ENCODE measurements at places on chromosomes 4 and X. TPM values are rescaled to one million over a fixed set of nuclear protein-coding genes. Genes with fewer than 3 reads are reported as not detected.
A peak's percentile ranks its signal among the peaks of the same experiment; 100 is the strongest.

DNA sequence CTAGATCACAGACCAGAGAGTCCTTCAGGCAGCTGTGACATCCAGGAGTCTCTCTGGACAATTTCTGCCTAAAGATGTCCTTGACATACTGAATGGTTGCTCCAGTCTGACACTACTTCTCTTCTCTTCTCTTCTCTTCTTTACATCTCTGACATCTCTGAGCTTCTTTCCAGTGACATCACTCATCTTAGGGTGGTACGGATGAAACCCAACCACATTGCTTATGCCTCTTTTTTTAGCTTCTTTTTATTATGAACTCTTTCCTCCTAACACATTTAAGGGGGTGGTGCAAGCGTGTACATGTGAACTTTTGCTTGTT lies 39.4 kb upstream of the IRF2 start:
- no peaks in the 10 kb centered on the region for H3K27me3 ChIP-seq
- no peak overlapping the region for H3K27ac ChIP-seq
- DNase-seq: no peak
- no peaks in the 10 kb centered on the region for H3K36me3 ChIP-seq
- H3K4me1 ChIP-seq: peaks cover 32% of the 10 kb centered on the region

DNA sequence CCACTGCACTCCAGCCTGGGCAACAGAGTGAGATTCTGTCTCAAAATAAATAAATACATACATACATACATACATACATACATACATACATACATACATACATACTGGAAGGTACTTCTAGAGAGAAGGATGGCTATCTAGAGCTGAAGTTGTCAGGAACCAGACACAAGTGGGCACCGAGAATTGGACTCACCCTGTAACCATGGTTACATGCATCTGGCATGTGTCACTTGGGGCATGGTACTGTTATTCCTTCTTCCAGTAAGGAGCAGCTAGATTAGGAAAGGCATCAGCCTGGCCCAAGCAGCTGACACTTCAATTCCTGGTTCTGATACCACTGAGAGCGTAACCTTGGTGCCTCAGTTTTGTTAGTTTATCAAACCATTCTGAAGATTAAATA lies 127.1 kb downstream of the SH3KBP1 start:
- DNase-seq: no peak
- H3K4me1 ChIP-seq: no peaks in the 10 kb centered on the region
- H3K36me3 ChIP-seq: no peaks in the 10 kb centered on the region
- no peaks in the 10 kb centered on the region for H3K27me3 ChIP-seq
- no peak overlapping the region for H3K27ac ChIP-seq
- H3K4me3 ChIP-seq: no peak overlapping the region

Gene PAGE4
- not detected for total RNA-seq

DNA sequence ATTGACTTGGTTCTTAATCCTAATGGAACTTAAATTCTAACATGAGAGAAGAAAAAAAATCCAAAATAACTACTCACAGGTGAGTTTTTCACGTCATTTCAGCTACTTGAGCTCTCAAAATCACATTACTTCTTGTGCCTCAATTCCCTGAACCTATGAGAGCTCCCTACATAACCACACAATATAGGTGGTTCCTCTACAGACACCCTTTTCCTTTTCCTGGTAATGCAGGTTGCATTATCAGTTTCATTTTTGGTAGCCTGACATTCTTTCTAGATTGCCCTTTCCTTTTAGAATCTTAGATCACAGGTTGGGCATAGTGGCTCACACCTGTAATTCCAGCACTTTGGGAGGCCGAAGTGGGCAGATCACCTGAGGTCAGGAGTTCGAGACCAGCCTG lies 4.3 kb downstream of the GPR34 start:
- DNase-seq: no peak
- no peak overlapping the region for H3K4me3 ChIP-seq
- H3K27me3 ChIP-seq: no peaks in the 10 kb centered on the region
- H3K4me1 ChIP-seq: no peaks in the 10 kb centered on the region

Gene ARHGAP24
- 2.2 TPM for total RNA-seq

- no peak overlapping the region for H3K4me3 ChIP-seq
- H3K4me1 ChIP-seq: no peaks in the 10 kb centered on the region
- DNase-seq: no peak
- no peaks in the 10 kb centered on the region for H3K27me3 ChIP-seq
- H3K27ac ChIP-seq: no peak overlapping the region
Observed at GRCh38 chr4:75742451-75742850, 18.1 kb downstream of the USO1 start.

DNA sequence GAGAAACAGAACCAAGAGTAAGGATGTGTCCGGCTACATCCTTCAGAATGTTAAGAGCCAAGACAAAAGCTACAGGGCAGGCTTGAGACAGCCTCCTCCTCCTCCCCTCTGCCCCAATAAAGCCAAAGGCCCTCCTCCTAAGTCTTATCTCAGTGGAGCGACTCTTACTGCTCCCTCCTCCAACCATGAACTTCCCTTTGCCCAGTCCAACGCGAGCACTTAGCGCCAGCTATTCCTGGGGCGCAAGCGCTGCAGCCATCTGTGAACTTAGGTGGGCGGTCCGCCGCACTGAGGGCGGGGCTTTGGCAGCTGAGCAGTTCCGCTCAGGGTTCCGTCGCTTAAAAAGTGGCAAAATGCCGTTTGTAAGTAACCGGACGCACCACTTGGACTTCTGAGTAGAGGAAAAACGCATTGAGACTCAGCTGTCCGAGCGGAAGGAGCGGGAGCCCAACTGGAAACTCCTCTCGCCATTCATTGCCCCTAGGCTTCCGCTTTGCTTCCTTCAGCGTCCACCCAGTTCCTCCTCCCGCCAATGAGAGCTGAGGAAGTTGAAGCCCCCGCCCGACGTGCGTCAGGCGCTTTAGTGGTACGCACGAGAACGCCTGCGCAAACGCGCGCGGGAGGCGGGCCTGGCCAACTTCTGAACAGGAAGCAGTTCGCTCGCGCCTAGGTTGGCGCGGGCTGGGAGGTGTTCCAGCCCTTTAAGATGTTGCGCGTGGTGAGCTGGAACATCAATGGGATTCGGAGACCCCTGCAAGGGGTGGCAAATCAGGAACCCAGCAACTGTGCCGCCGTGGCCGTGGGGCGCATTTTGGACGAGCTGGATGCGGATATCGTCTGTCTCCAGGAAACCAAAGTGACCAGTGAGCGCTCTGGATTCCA lies at the start of gene APEX2:
TSS of gene APEX2 (plus strand) at position 647 of the 882 bp plus-strand sequence. CDS start at position 707, 60 bp downstream.
- no peaks in the 10 kb centered on the region for H3K4me1 ChIP-seq
- H3K36me3 ChIP-seq: no peaks in the 10 kb centered on the region
- no peak within 1 kb of the TSS for H3K27ac ChIP-seq
- DNase-seq: peak; percentile 92
- H3K4me3 ChIP-seq: peak within 1 kb of the TSS; percentile 56

- H3K27ac ChIP-seq: no peak overlapping the region
- DNase-seq: no peak
- no peaks in the 10 kb centered on the region for H3K36me3 ChIP-seq
- H3K27me3 ChIP-seq: no peaks in the 10 kb centered on the region
- H3K4me3 ChIP-seq: no peak overlapping the region
- no peaks in the 10 kb centered on the region for H3K4me1 ChIP-seq
Observed at GRCh38 chrX:29496636-29497180, 718.7 kb upstream of the MAGEB2 start.

Gene TGIF2LX
- total RNA-seq: not detected

DNA sequence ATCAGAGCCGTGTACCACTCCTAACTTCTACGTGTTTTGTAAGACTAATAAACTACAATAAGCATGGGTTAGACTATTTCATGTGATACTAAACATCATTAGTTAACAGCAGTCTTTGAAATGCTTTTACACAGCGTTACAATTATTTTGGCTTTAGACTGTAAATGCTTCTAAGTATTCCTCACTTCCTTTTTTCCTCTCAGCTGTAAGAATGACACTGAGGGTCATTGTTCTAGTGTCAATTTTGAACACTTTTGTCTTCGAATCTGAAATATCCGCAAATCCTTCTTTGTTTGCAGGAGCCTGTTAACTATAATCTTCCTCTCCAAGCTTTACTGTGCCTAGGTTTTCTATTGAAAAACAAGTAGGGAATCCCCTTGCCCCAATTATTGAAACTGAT lies 1.5 kb downstream of the ABCE1 start:
- DNase-seq: no peak
- no peak overlapping the region for H3K27ac ChIP-seq

Gene HTN3
- total RNA-seq: not detected

DNA sequence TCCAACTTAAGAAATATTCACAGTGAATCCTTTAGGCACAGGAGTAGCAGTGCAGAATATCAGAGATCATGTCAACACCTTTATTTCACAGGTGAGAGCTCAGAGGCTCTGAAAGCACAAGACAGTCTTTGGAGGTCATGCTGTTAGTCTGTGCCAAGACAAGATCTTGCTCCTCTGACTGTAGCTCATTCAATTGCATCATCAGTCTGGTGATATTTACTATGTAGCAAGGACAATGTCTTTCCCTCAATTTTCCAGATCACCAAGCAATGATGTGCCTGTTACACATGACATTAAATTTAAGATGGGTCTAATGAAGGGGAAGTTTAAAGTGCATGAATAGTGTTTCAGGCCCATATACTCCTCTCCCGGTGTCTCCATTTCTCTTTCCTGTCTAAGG lies 277.5 kb downstream of the IL15 start:
- no peaks in the 10 kb centered on the region for H3K27me3 ChIP-seq
- no peaks in the 10 kb centered on the region for H3K4me1 ChIP-seq
- DNase-seq: no peak
- H3K36me3 ChIP-seq: no peaks in the 10 kb centered on the region
- H3K4me3 ChIP-seq: no peak overlapping the region

- H3K27me3 ChIP-seq: peaks cover 81% of the 10 kb centered on the region
- peak overlapping the region; percentile 47 for H3K4me3 ChIP-seq
- H3K36me3 ChIP-seq: no peaks in the 10 kb centered on the region
- peaks cover 66% of the 10 kb centered on the region for H3K4me1 ChIP-seq
Observed at GRCh38 chrX:40007131-40007755, 90.5 kb downstream of the BCOR start.

GRCh38 chr4:169269916-169270809 lies 593 bp downstream of the SH3RF1 start:
- no peaks in the 10 kb centered on the region for H3K36me3 ChIP-seq
- H3K4me3 ChIP-seq: peak overlapping the region; percentile 82
- H3K27ac ChIP-seq: peak overlapping the region; percentile 79
- peaks cover 34% of the 10 kb centered on the region for H3K4me1 ChIP-seq
- H3K27me3 ChIP-seq: peaks cover 12% of the 10 kb centered on the region
- DNase-seq: peak; percentile 71

- no peaks in the 10 kb centered on the region for H3K36me3 ChIP-seq
- no peak overlapping the region for H3K27ac ChIP-seq
- H3K4me1 ChIP-seq: no peaks in the 10 kb centered on the region
- H3K4me3 ChIP-seq: no peak overlapping the region
- peak; percentile 9 for DNase-seq
- H3K27me3 ChIP-seq: no peaks in the 10 kb centered on the region
Observed at GRCh38 chrX:78199851-78200250, 60.4 kb upstream of the TAF9B start.

Gene ARSJ
- total RNA-seq: 0.28 TPM

- H3K4me1 ChIP-seq: peaks cover 25% of the 10 kb centered on the region
- H3K4me3 ChIP-seq: no peak overlapping the region
- no peaks in the 10 kb centered on the region for H3K27me3 ChIP-seq
- H3K36me3 ChIP-seq: no peaks in the 10 kb centered on the region
Observed at GRCh38 chr4:142351958-142352357, 494.1 kb downstream of the INPP4B start.

Gene AFM
- not detected for total RNA-seq

DNA sequence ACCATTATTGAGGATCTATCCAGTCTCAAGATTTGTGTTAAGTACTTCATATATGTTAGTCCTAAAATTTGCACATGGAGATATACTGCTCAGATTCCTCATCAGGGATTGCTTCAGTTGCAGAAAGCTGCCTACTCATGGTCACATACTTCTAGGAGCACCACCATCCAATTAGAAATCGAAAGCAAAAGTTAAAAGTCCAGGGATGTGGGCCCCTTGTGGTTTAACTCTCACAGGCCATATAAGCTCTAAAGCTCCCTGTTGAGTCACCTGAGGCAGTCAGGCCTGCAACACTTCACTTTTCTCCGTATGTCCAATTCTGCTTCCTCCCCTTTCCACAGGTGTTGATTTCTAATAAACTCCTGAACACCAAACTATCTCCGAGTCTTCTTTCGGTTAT lies 84.2 kb downstream of the CNOT6L start:
- DNase-seq: no peak
- H3K4me3 ChIP-seq: no peak overlapping the region
- no peaks in the 10 kb centered on the region for H3K36me3 ChIP-seq
- no peaks in the 10 kb centered on the region for H3K27me3 ChIP-seq
- no peaks in the 10 kb centered on the region for H3K4me1 ChIP-seq

Gene NLRP2B
- not detected for total RNA-seq

Gene SPP1
- total RNA-seq: 1.1 TPM

DNA sequence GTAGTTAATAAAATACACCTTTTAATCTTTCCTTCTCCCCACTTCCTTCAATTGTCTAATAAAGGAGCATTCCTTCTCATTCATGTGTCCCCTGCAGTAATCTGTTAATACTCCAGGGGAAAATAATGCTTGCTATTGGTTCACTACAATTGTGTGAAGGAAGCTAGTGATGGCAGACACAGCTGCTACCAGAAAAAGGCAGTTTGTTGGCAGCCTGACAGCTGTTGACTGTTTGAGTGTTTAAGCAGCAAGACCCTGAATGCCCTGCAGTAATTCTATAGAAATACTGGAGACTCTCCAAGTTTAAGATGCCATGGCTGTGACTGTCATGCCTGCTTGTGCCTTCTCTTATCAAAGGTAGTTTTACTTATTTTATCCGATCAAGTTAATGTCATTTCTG lies 359.5 kb downstream of the C4orf33 start:
- peak; percentile 2 for DNase-seq
- no peaks in the 10 kb centered on the region for H3K27me3 ChIP-seq
- H3K36me3 ChIP-seq: no peaks in the 10 kb centered on the region
- H3K27ac ChIP-seq: no peak overlapping the region
- H3K4me3 ChIP-seq: no peak overlapping the region

GRCh38 chr4:174640146-174640545 lies 117.9 kb upstream of the HPGD start:
- H3K4me1 ChIP-seq: no peaks in the 10 kb centered on the region
- no peaks in the 10 kb centered on the region for H3K36me3 ChIP-seq
- H3K27me3 ChIP-seq: no peaks in the 10 kb centered on the region
- no peak for DNase-seq
- H3K27ac ChIP-seq: no peak overlapping the region

GRCh38 chr4:172996571-172997216 lies 171.9 kb upstream of the GALNT7 start:
- H3K4me1 ChIP-seq: peaks cover 10% of the 10 kb centered on the region
- no peaks in the 10 kb centered on the region for H3K36me3 ChIP-seq
- no peak for DNase-seq
- H3K27ac ChIP-seq: no peak overlapping the region
- H3K4me3 ChIP-seq: no peak overlapping the region

Gene NSG1
- 17.9 TPM for total RNA-seq

Gene CT47C1
- not detected for total RNA-seq

GRCh38 chr4:95290702-95291101 lies 258.1 kb downstream of the UNC5C start:
- no peak overlapping the region for H3K27ac ChIP-seq
- no peak overlapping the region for H3K4me3 ChIP-seq
- no peaks in the 10 kb centered on the region for H3K4me1 ChIP-seq
- H3K27me3 ChIP-seq: no peaks in the 10 kb centered on the region
- DNase-seq: no peak
- H3K36me3 ChIP-seq: no peaks in the 10 kb centered on the region

Gene SMIM31
- not detected for total RNA-seq
